ENCODE measurements at places on chromosomes 7 and 10.

DNA sequence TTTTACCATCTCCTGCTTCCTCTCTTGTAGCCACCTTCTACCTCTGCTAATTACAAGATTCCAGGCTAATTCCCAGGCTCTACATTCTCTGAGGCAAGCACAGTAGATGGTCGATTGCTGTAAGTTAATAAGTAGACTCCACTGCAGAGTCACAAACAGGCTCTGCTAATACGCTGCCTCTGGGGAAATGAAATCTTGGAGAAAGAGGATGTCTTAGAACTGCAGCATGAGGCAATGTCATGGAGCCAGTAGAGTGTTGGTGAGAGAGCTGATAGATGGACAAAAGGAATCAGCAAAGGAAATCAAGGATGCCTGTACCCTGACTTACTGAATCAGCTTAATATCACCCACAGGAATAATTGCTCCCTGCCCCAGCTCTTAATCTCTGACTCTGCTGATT is 1260.3 kb downstream of the XPNPEP1 start:
- no peak for DNase-seq

- no peak for DNase-seq
These were observed 25.2 kb downstream of the TRIM8 start for GRCh38 chr10:102669206-102670064.

- peak; percentile 52 for DNase-seq
These were observed 207.4 kb downstream of the GPR158 start for GRCh38 chr10:25382029-25382810.

GRCh38 chr10:50607356-50607925 is 16.3 kb downstream of the SGMS1 start:
- DNase-seq, result no peak

GRCh38 chr7:70728872-70729552 is 402.9 kb upstream of the GALNT17 start:
- DNase-seq, result peak; percentile 85

GRCh38 chr7:91127959-91128358 is 136.3 kb upstream of the FZD1 start:
- no peak for DNase-seq

DNA sequence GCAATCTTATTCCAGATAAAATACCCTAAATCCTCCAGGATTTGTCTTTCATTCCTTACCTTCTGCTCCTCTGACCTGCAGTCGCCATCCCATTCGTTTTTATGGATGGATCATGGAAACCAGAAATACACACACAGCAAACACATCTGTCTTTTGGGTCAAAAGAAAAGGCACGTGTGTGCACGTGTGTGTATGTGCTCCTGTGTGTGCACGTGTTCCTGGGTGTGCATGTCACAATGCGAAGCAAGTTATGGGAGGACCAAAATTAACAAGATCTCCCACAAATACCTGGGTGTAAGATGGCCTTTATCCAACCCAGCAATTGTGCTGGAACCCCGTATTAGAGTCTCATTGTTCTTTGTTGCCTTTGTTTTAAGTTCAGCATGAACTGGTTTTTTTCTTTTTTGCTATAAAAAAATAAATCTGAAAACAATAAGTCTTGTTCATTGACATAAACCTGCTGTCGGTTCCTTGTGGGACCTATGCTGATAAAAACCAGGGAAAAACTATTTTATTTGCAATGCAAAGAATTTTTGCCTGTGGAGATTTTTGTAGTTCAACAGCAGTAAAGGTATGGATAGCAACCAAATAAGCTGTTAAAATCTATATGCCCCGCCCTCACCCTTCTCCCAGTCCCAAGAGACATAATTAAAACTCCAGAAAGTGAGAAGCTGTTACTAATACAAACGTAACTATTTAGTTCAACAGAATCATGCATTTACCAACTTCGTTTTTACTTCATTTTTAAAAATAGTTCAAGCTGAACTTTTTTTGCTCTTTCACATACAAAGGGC is 229.6 kb downstream of the CREB5 start:
- no peak for DNase-seq

DNA sequence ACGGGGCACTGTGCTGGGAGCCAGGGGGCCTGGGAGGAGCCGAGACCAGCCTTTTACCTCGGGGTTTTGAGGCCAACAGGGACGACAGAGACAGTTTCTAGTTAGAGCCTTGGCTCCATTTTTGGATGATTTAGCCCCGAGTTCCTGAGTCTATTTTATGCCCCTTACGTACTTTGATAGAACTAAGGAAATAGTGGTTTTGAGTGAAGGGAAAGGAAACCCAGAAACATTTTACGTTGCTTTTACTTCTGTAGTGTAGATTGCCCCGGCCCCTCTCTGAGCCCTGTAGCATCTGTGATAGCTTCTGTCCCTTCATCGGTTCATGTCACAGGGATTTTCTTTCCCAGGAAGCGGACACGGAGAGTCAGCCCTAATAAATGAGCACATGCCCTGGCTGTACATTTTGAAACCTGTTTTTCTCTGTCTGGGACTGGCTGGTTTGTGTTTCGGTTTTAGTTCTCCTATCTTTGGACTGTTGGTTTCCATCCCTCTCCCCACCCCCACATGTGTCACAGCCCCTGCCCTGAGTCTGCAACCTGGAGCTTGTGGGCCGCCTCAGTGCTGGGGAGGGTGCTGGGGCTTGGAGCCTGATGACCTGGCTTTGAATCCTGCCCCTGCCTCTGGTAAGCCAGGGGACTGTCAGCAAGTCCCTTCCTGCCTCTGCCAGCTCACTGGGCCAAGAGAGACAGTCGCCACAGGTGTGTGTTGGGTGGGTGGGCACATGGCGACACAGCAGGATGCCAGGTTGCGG is 6.9 kb upstream of the ORAI2 start:
- DNase-seq, result no peak

DNA sequence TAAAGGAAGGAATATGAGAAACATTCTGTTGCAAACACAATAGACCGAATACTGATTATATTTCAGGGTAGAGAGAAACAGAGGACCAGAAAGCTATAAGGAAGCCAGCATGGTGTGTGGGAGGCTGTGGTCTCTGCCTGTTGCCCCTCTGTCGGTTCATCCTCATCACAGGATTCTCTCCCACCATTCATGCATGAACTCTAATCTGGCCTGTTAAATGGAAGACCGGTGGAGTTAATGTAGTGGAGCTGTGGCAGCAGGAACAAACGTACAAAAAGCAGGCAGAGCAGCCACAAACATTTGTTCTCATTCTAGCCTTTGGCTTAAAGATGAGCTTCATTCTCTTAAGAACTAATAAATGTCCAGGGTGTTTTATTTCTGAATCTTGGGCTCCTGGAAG is 902.4 kb downstream of the LRMDA start:
- no peak for DNase-seq

DNA sequence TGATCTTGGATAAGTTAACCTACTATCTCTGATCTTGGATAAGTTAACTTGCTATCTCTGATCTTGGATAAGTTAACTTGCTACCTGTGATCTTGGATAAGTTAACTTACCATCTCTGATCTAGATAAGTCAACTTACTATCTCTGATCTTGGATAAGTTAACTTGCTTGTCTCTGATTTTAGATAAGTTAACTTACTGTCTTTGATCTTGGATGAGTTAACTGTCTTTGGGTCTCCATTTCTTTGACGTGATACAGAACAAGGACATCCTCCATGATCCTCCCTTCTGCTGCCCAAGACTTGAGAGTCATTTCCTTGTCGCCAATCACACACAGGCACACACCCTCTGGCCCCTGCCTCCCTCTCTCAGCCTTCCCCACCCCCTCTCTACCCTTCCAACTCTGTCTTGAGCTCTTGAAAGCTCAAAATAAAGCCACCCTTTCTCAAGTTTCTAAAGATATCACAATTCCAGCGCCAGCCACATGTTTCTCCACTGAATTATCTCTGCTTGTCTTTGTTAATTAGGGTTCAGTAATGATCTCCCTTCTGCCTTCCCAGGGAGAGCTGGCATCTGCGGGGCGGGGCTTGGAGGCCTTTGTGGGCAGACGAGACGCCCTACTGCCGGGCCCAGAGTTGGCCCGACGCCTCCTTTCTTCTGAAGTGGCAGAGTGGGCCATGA is 85.1 kb upstream of the GTF2I start:
- peak; percentile 86 for DNase-seq

DNA sequence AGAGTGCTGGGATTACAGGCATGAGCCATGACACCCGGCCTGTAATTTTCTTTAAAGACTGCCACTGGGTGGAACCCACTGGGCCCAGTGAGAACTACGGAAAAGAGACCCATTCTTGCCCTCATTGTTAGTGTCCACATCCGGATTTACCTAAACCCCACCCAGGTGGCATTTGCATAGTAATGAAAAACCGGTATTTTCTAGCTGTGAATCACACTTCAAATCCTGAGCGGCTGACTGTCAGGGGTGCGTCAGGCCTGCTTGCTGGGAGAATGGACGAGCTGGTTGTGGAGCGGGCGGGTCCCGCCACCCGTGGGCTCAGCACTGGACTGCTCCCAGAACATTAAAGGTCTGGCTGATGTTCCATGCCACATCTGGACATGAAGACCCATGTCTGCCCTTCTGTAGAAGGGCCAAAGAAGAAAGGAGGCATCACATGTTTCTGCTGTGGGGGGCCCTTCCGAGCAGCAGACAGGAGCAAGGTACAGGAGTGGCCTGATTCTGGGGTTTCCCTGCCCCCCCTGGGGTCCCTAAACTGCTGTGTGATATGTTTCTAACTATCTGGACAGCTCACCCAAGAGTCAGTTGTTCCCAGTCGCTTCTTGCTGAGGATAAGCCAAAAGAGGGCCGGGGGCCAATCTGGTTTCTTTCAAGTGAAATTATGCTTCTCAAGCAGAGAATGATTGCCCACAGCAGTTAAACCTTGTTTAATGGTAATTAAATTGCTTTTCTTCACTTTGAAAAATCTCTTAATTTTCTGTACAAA is 46.4 kb downstream of the KIAA1217 start:
- DNase-seq, result no peak

GRCh38 chr7:42914009-42914408 is 2.1 kb upstream of the C7orf25 start:
- DNase-seq, result no peak

GRCh38 chr7:8063706-8064297 is 95.2 kb downstream of the GLCCI1 start:
- DNase-seq, result peak; percentile 82

- DNase-seq, result no peak
These were observed 184.3 kb downstream of the NEBL start for GRCh38 chr10:20712774-20713173.

DNA sequence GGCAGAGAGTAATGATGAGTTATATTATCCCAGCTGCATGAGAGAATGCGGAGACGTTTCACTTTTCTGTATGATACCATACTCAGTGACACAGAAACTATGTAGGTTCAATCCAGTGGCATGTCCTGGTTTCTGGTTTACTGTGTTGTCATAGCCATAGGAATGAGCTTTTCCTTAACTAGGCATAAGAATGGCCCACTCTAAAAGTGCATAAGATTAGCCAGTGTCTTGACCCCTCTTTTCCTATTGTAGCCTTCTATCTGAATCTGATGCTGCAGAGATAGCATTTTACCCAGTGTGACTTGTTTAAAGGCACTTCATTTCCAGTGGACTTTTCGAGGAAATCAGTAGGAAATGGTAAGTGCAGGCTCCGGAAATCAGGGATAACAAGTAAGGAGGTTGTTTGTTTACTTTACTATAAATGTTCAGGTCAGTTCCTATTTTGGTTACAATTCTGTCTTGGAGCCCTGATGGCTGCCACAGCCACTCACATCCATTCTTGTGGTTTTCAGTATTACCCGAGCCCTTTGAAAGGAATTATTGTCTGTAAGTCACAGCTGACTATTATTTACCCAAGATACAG is 70.5 kb downstream of the SEMA3A start:
- DNase-seq, result peak; percentile 11

DNA sequence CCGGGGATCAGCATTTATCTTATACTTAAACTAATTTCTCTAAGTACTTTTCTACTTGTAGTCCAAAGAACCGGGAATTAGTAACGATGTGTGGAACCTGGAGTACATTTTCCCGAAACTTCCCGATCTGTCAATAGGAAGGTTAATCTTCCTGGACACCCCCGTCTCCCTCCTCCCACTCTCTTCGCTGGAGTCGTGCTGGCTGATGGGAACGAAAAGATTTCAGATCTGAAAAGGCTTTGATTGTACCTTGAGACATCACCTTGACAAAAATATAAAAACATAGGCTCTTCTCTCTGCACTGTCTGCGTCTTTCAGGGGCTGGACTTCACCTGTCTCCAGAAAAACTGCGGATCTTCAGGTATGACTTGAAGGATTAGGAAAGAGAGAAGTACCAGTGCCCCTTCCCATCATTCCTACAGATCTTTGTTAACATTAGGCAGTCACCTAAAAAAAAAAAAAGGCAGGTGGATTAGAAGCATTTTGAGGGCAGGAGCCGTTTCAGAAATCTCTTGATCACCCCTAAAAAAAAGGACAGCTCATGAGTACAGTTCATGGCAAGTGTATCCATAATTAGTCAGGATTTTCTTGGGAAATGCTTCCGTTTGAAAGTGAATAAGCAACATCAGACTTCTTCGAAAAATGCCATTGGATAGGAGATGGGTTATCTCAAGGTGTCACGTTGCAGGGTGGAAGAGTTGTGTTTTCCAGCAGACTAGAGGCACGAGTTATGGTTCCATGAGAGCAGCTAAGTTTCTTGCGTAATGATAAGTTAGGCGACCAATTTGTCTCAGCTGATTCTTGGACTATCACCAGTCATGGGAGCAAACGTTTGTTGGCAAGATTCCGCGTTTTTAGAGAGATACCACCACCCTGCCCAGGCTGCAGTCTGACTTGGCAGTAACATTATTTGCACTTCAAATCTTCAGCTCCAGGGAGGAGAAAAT is 7.8 kb upstream of the BAMBI start:
- DNase-seq, result peak; percentile 26

DNA sequence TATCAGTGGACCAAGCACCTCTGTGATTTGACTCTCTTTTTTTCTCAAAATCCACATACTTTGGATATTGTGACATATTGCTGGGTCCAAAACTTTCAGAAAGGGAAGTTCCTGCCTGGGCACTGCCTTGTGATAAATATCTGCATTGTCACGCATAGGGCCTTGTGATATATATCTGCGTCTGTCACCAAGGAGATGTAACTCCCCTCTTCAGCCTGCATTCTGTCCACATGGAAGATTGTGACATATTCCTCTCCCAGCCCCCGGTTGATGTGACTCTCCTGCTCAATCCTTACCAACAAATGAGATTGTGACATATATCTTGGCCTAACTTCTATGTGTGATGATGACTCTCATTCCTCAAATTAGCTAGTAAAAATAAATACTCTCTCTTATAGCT is 25.4 kb upstream of the ZNF107 start:
- DNase-seq, result no peak

- DNase-seq, result peak; percentile 100
These were observed at the start of gene IGF2BP3 for GRCh38 chr7:23470330-23471105. Gene IGF2BP3 (minus strand): TSS chr7:23470491. CDS start chr7:23470110, 381 bp downstream.

DNA sequence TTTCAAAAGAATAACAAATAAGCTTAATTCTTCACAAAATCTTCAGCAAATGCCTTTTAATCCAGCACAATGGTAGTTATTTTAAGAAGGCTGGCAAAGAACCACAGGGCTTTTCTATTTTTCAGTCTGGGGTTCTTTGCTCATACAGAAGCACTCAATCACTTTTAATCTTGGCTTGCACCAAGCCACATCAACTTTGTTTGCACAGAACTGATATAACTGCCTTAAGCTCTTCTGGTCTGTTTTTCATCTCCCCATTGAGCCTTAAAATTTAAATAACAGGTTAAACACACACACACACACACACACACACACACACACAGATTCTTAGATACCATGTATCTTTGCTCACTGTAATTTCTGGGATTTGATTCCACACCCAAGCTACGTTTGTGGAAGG is 377.0 kb downstream of the GATA3 start:
- no peak for DNase-seq

All from NCI-H69 (cell line).